Naive thymus-derived CD4-positive, alpha-beta T cell (primary cell): ENCODE measurements at places on chromosomes 2 and 18.

DNA sequence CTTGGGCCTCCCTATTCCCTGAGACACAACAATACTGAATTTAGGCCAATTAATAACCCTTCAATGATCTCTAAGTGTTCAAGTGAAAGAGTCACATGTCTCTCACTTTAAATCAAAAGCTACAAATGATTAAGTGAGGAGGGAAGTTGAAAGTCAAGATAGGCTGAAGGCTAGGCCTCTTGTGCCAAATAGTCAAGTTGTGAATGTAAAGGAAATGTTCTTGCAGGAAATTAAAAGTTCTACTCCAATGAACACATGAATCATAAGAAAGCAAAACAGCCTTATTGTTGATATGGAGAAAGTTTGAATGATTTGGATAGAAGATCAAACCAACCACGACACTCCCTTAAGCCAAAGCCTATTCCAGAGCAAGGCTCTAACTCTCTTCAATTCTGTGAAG, 286.9 kb downstream of the MEIS1 start:
- H3K36me3 ChIP-seq, result no peaks in the 10 kb centered on the region
- H3K27me3 ChIP-seq, result no peaks in the 10 kb centered on the region
- no peak overlapping the region for H3K4me3 ChIP-seq
- H3K27ac ChIP-seq, result no peak overlapping the region
- no peaks in the 10 kb centered on the region for H3K4me1 ChIP-seq

DNA sequence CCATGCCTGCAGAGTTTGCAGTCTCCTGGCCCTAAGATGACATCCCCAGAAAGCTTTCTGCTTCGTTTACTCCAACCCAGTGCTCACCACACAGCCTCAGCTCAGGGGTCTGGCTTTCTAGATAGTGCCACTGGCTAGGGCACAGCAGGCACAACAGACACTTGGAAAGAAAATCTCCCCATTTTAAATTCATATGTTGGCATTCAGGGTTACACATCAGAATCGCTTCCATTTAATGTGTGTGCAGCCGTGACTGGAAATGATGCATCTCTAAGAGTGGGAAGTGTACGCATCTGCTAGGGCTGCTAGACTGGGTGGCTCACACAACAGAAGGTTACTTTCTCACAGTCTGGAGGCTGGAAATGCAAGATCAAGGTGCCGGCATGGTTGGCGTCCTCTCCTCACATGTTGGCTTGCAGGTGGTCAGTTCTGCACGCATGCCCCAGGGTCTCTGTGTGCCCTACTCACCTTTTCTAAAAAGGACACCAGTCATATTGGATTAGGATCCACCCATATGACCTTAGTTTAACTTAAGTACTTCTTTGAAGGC, 329.4 kb upstream of the RAB12 start:
- H3K27ac ChIP-seq, result no peak overlapping the region
- no peaks in the 10 kb centered on the region for H3K27me3 ChIP-seq
- DNase-seq, result no peak
- H3K36me3 ChIP-seq, result no peaks in the 10 kb centered on the region

DNA sequence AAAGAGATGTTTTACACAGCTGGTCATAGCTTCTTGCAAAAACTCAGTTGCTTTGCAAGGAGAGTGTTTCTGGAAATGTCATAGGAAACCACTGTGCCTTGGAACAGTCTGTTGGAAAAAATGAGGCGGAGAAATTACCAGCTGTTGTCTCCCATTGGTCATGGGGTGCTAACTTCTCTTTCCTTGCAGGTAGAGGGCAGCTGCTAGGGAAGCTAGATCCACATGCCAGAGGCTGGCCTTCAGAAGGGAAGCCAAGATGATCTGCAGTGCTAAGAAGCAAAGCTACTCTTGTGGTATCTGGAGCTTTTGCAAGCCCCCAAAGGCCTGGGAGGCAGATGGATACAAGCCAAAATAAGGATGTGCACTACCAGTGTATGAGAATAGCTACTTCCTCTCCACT, 34.8 kb upstream of the LAMA1 start:
- H3K27me3 ChIP-seq, result no peaks in the 10 kb centered on the region
- DNase-seq, result no peak
- H3K4me1 ChIP-seq, result no peaks in the 10 kb centered on the region
- H3K27ac ChIP-seq, result no peak overlapping the region

GRCh38 chr2:85112906-85113625, 20.1 kb upstream of the TCF7L1 start:
- H3K27me3 ChIP-seq, result no peaks in the 10 kb centered on the region
- DNase-seq, result no peak
- no peaks in the 10 kb centered on the region for H3K36me3 ChIP-seq
- H3K27ac ChIP-seq, result no peak overlapping the region
- H3K4me1 ChIP-seq, result no peaks in the 10 kb centered on the region

DNA sequence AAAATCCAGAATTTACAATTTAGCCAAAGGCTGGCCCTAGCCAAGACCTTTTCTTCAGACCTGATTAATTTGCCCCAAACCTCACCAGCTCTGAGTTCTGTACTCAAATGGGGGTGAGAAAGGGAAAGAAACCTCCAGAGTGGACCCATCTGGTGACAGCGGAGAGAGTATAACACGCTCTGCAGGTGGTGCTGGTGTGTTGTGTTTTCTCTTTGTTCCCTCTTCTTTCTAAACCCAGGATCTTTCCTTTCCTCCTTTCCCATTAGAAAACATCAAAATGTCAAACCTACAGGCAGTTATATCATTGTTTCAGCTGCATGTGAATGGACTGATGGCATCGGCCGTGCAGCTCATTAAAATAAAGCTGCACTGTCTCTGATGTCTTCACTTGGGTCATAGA, 253.2 kb upstream of the SP5 start:
- H3K27me3 ChIP-seq, result no peaks in the 10 kb centered on the region
- no peaks in the 10 kb centered on the region for H3K4me1 ChIP-seq
- no peak overlapping the region for H3K4me3 ChIP-seq

GRCh38 chr2:62409442-62409841, 96.6 kb downstream of the TMEM17 start:
- H3K27me3 ChIP-seq, result no peaks in the 10 kb centered on the region
- no peaks in the 10 kb centered on the region for H3K36me3 ChIP-seq
- H3K4me1 ChIP-seq, result no peaks in the 10 kb centered on the region

GRCh38 chr18:46264255-46264654, 160.1 kb downstream of the HAUS1 start:
- H3K27me3 ChIP-seq, result no peaks in the 10 kb centered on the region
- no peak overlapping the region for H3K27ac ChIP-seq
- no peak for DNase-seq
- H3K4me1 ChIP-seq, result no peaks in the 10 kb centered on the region

DNA sequence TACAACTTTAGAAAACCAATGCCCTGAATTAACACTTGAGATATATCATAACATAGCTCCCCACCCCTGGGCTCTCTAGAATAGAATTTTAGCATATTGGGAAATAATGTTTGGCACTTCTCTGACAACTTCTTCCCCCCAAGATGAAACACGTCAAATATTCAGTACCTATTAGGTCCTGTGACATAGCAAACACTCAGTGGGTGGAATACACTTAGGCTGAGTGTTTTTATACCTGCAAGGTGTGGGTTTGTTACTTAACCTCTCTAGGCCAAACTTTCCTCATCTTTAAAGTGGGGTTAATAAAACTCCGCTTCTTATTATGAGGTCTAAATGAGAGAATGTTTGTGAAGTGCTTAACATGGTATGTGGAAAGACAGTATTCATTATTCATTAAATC, 56.1 kb downstream of the LAMA3 start:
- H3K4me3 ChIP-seq, result no peak overlapping the region
- no peak for DNase-seq
- no peaks in the 10 kb centered on the region for H3K27me3 ChIP-seq

- H3K27me3 ChIP-seq, result no peaks in the 10 kb centered on the region
- peaks cover 86% of the 10 kb centered on the region for H3K4me1 ChIP-seq
Measured at GRCh38 chr2:54590216-54591120, 133.0 kb upstream of the EML6 start.

- H3K4me1 ChIP-seq, result no peaks in the 10 kb centered on the region
- peaks cover 4% of the 10 kb centered on the region for H3K36me3 ChIP-seq
- no peak for DNase-seq
- no peaks in the 10 kb centered on the region for H3K27me3 ChIP-seq
- no peak overlapping the region for H3K4me3 ChIP-seq
- H3K27ac ChIP-seq, result no peak overlapping the region
Measured at GRCh38 chr2:9582624-9583023, 27.0 kb upstream of the ADAM17 start.

DNA sequence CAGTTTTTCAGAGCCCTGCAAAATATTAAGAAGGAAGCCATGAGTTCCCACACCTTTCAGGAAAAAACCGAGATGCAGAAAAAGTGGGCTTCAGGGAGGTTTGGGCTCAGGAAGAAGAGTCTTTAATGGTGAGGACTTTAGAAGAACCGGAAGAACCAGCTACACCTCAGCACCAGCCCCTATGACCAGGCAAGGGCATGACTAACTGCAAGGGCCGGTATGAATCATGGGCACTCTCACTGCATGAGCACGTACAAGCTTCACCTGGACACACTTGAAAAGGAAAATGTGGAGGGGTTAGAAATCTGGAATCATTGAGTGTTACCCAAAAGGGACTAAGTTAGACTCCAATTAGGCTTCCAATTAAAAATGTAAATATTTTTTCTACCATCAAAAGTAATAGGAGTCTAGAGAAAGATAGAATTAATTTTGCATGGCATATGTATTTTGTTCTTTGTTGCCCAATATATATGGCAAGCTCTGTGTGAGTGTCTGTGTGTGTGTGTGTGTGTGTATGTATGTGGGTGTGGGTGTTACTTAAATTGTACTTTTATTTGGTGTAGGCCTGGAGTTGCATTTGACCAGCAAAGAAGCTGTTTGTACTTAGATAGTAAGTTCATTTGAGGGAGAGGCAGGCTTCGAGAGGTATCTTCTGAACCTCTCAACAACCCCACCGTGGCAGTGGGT, 66.5 kb upstream of the THUMPD2 start:
- no peaks in the 10 kb centered on the region for H3K36me3 ChIP-seq
- no peaks in the 10 kb centered on the region for H3K4me1 ChIP-seq
- no peak overlapping the region for H3K4me3 ChIP-seq
- no peak overlapping the region for H3K27ac ChIP-seq

DNA sequence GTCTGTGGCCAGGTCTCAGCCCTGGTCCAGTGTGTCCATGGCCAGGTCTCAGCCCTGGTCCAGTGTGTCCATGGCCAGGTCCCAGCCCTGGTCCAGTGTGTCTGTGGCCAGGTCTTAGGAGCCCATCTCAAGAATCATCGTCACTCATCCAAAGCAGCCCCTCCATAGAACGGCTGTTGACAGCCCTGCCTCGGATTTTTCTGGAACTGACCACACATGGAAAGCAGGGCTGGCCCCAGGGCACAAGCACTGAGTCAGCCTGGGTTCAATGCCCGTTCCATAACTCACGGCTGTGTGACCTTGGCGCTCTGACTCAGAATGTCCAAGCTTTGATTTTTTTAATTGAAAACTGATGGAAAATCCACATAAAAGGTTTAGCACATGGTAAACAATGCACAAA, 59.9 kb upstream of the SNTG2 start:
- DNase-seq, result no peak
- no peaks in the 10 kb centered on the region for H3K4me1 ChIP-seq
- no peak overlapping the region for H3K27ac ChIP-seq
- H3K27me3 ChIP-seq, result peaks cover 8% of the 10 kb centered on the region

DNA sequence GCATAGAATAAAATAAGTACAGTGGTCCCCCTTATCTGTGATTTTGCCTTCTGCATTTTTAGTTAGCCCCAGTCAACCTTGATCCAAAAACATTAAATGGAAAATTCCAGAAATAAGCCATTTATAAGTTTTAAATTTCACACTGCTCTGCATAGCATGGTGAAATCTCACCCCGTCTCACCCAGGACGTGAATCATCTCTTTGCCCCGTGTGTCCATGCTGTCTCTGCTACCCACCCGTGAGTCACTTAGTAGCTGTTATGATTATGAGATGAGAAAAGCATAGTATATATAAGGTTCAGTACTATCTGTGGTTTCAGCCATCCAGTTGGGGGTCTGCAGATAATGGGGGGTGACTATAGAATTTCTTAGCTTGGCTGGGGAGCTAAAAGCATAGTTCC, 67.3 kb downstream of the RHBDD1 start:
- H3K27me3 ChIP-seq, result no peaks in the 10 kb centered on the region
- no peak for DNase-seq
- H3K27ac ChIP-seq, result no peak overlapping the region
- no peak overlapping the region for H3K4me3 ChIP-seq
- no peaks in the 10 kb centered on the region for H3K36me3 ChIP-seq
- H3K4me1 ChIP-seq, result no peaks in the 10 kb centered on the region

DNA sequence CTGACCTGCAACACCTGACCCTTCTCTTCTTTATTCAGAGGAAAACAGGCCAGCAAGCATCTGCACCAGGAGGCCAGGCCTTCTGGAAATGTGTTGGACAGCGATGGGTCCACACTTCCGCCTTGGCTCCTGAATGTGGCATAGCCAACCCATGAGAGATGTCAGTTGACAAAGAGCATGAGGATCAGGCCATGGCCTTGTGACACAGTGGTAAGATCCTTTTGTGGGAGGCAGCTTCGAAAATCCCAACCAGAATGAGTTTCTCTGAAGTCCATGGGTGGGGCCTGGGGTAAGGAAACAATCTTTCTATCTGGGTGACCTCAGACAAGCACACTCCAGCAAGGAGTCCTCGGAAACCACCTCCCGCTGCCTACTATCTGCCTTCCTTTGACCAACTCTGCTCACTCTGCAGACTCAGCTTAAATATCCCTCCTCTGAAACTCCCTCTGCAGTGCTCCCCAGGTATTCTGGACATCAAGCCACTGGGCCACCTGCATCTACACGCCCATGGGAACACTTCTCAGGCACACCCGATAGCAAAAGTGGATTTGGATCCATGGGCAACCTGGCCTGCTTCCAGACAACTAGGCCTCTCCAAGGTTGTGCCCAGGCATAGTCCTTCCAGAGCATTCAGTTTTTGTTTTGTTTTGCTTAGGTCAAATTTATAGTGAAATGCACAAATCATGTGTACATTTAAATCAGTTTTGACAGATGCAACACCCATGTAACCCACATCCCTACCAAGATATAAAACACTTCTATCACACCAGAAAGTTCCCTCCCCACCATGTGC, 3.6 kb upstream of the SH2D6 start:
- peaks cover 26% of the 10 kb centered on the region for H3K4me1 ChIP-seq
- H3K27ac ChIP-seq, result no peak overlapping the region
- no peak for DNase-seq
- no peaks in the 10 kb centered on the region for H3K27me3 ChIP-seq
- H3K36me3 ChIP-seq, result peaks cover 4% of the 10 kb centered on the region

- peak overlapping the region; percentile 85 for H3K27ac ChIP-seq
- H3K4me3 ChIP-seq, result peak overlapping the region; percentile 93
- no peaks in the 10 kb centered on the region for H3K27me3 ChIP-seq
- H3K4me1 ChIP-seq, result peaks cover 22% of the 10 kb centered on the region
- no peaks in the 10 kb centered on the region for H3K36me3 ChIP-seq
Measured at GRCh38 chr2:162317861-162318327, 590 bp downstream of the IFIH1 start.

DNA sequence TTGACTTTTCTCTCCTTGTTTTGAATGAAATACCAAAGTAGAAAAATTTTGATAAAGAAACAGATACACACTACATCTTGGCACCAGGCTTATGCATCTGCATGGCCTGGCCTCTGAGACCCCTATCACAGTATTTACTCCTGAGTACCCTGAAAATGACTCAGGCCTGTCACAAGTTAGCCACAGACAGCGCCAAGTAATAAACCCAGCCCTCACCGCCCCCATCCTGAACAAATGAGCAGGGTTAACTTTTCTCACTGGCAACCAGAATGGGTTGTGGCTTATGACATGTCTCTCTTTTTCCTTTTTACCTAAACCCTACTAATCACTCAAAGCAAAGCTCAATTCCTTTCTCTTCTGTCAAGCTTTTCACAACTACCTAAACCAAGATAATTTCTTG, 35.3 kb downstream of the SPRED2 start:
- H3K4me1 ChIP-seq, result no peaks in the 10 kb centered on the region
- no peak overlapping the region for H3K4me3 ChIP-seq
- no peak for DNase-seq

- no peaks in the 10 kb centered on the region for H3K36me3 ChIP-seq
- H3K27me3 ChIP-seq, result no peaks in the 10 kb centered on the region
- DNase-seq, result no peak
- H3K4me3 ChIP-seq, result no peak overlapping the region
Measured at GRCh38 chr2:60837123-60837522, 44.3 kb upstream of the REL start.
